ENCODE measurements at places on chromosomes 6 and 20. TPM values are rescaled to one million over a fixed set of nuclear protein-coding genes. Genes with fewer than 3 reads are reported as not detected.

Gene PLCB4
- not detected for total RNA-seq

Gene BPIFB1
- total RNA-seq = not detected

Gene SULF2
- total RNA-seq = 22.7 TPM

Gene ADGRF5
- total RNA-seq = not detected

Gene CCN5
- not detected for total RNA-seq

Gene ASIP
- not detected for total RNA-seq

Gene ROS1
- 1.2 TPM for total RNA-seq

Gene SLC2A10
- total RNA-seq = 41.8 TPM

Gene ULBP1
- total RNA-seq = 4.3 TPM

Gene MYL9
- total RNA-seq = 149 TPM

Gene MYT1
- not detected for total RNA-seq

Gene MAP7
- total RNA-seq = 0.29 TPM

Gene DAAM2
- total RNA-seq = 0.29 TPM

Gene C6orf58
- not detected for total RNA-seq

Gene UNC5CL
- total RNA-seq = not detected

Gene MMP24
- 0.86 TPM for total RNA-seq

Gene RFX6
- total RNA-seq = not detected

Gene TREML4
- not detected for total RNA-seq

Gene VTA1
- 73.7 TPM for total RNA-seq

Gene SRSF3
- total RNA-seq = 205 TPM

Gene CDSN
- not detected for total RNA-seq

Gene OPRM1
- not detected for total RNA-seq

Gene SMPDL3A
- 7.6 TPM for total RNA-seq

Measured in myometrial cell (primary cell).